Activated CD4-positive, alpha-beta T cell treated with anti-CD3 and anti-CD28 coated beads, Interleukin-2, amount 10 ng/mL, durations not matched to agents 7 days and 5 days (primary cell): ENCODE measurements at places on chromosomes 4 and X. TPM values are rescaled to one million over a fixed set of nuclear protein-coding genes. Genes with fewer than 3 reads are reported as not detected.

GRCh38 chr4:41525129-41525528 is 12.8 kb upstream of the LIMCH1 start:
- no peak overlapping the region for H3K4me3 ChIP-seq
- no peak overlapping the region for H3K27ac ChIP-seq
- DNase-seq = no peak
- H3K27me3 ChIP-seq = no peaks in the 10 kb centered on the region
- no peaks in the 10 kb centered on the region for H3K36me3 ChIP-seq
- H3K4me1 ChIP-seq = no peaks in the 10 kb centered on the region

SPACA5 gene
- 0.40 TPM for total RNA-seq

- H3K4me3 ChIP-seq = no peak overlapping the region
- peaks cover 4% of the 10 kb centered on the region for H3K4me1 ChIP-seq
- H3K27me3 ChIP-seq = peaks cover 6% of the 10 kb centered on the region
- no peak overlapping the region for H3K27ac ChIP-seq
- H3K36me3 ChIP-seq = no peaks in the 10 kb centered on the region
- no peak for DNase-seq
Measured at GRCh38 chr4:168540086-168540485, 43.2 kb downstream of the PALLD start.

KLB gene
- total RNA-seq = not detected

GRCh38 chr4:1348014-1348513 is 1.1 kb downstream of the UVSSA start:
- no peak for DNase-seq
- H3K4me1 ChIP-seq = peaks cover 46% of the 10 kb centered on the region
- peaks cover 15% of the 10 kb centered on the region for H3K36me3 ChIP-seq
- peak overlapping the region; percentile 89 for H3K4me3 ChIP-seq
- peak overlapping the region; percentile 98 for H3K27ac ChIP-seq
